ENCODE measurements at places on chromosomes 6 and 20. TPM values are rescaled to one million over a fixed set of nuclear protein-coding genes. Genes with fewer than 3 reads are reported as not detected.

TMC2 gene
- not detected for total RNA-seq

RHAG gene
- not detected for total RNA-seq

PACRG gene
- total RNA-seq: not detected

IL17F gene
- 9.1 TPM for total RNA-seq

All from activated CD4-positive, alpha-beta T cell treated with anti-CD3 and anti-CD28 coated beads, Interleukin-2, amount 10 ng/mL, durations not matched to agents 7 days and 5 days (primary cell).